ENCODE measurements at places on chromosomes 3 and 15.
A peak's percentile ranks its signal among the peaks of the same experiment; 100 is the strongest.

GRCh38 chr3:152021951-152022461 lies 148.6 kb downstream of the SUCNR1 start:
- no peak for DNase-seq

DNA sequence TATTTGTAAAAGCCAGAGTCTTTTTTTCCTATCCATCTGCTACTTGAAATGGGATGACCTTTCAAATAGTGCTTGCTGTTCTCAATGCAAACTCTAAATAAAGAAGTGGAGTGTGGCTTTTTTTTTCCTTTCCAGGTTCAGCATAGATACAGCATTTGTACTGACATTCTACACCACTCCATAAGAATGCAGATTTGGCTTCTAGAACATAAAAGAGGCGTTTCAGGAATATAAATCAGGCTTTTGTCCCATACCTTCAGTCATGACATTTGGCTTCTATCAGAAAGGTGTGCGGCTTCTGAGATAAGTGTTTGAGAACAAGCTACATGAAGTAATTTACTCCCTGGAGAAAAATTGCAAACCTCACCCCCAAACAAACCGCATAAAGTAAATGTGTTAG lies 553.1 kb downstream of the FHIT start:
- DNase-seq = no peak

DNA sequence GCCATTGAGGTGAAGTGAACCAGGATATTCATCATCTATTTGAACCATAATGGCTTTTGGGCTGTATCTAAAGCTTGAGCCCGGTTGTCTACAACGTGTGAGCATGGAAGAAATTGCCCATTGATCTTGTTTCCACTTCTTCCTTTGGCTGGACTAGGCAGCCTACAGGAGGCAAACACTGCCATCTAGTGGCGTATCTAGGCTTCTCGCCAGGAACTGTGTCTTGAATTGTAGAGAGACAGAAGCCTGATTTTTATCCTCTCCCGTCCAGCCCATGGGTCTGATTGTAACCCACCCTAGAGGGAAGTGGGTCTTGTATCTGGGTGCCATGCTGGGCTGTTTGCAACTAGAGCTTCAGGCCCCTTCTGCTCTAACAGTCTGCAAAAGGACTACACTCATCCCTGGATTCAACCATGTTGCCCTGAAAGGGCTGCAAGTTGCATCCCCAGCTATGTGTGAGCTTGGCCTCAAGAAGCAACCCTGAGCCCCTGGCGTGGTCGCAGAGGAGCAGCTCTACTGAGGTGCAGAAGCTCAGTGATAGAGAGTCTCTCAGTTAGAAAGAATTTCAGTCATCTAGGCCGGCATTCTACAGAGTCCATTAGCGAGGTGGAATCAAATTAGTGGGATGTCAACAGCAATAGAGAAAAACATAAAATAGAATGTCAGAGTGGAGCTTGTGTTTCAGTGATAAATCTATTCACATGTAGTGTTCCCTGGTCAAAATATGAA lies 170.2 kb upstream of the UMPS start:
- DNase-seq = peak; percentile 23

DNA sequence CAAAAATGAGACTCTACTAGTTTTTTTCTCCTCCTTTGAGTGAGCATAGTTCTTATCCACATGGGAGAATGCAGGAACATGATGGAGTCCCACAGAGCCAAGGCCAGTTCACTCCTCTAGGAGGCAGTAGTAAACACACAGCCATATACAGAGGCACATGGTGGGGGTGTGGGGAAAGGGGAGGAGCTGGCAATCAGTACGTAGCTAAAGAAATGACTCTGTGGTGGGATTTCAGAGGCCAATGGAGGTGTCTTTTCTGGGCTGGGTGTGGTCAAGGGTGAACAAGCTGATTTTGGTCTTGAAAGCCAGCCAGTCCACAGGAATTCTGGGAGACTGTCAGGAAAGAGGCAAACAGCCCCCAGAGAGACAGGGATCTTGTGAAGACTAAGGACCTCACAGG lies 6.6 kb upstream of the RAB11A start:
- DNase-seq = peak; percentile 32

DNA sequence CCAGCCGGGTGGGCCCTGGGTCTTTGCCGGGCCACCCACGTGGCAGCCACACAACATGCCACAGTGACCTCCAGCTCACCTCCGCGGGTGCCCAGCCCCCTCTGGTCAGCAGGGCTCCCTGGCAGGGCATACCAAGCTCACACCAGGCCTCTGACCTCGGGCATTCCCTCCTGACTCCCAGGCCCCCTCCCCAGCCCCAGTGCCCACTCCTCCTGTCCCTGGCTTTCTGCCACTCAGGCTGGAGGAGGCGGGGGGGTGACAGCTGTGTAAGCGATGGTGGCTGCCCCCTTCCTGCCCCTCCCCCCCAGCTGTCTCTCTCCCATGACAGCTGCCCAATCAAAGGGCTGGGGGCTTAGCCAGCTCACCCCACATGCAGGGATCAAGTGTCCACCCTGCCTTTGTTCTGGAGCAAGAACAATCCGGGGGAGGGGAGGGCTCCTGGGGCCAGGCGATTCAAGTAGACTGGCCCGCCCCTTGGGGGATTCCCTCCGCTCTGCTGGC lies 3.3 kb downstream of the PCBP4 start:
- DNase-seq = no peak

DNA sequence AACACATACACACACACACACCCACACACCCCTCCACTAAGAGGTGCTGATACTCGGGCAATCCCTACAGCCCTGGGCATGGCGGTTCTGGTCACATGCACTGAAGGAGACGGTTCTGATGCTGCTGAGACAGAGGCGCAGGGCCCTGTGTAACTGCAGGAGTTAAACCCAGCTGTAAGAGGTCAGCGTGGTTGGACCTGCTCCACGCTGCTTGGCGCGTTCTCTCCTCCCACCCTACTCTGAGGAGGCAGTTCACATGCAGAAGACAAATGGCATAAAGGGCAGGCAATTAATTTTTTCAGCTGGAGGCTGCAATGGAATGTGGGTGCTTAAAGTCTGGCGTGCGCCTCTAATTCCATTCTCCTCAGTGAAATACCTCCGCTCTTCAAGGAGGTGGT lies 35.2 kb downstream of the GRK7 start:
- no peak for DNase-seq

DNA sequence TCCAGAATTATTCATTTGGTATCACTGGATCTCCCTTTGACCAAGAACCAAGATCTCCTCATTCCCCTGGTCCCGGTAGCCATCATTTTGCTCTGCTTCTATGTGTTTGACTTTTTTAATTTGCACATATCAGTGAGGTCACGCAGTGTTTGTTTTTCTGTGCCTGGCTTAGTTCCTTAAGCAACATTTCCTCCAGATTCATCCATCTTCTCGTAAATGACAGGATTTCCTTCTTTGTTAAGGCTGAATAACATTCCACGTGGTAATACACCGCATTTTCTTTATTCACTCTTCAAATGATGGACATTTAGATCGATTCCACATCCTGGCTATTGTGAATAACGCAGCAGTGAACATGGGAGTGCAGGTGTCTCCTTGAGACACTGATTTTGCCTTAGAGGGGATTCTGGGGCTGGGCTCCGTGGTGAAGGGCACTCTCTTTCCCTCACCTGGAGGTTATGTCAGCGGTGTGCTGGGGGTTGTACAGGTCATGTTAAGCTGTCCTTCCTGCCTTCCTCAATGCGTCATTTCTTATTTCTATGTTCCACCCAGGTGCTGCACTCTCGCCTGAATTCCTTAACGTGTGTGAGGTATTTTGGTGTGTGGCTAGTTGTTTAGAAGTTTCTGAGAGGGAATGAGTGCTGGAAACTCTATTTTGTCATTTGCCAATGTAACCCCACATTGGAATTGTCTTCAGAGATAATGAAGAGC lies 212.2 kb downstream of the LPP start:
- no peak for DNase-seq

DNA sequence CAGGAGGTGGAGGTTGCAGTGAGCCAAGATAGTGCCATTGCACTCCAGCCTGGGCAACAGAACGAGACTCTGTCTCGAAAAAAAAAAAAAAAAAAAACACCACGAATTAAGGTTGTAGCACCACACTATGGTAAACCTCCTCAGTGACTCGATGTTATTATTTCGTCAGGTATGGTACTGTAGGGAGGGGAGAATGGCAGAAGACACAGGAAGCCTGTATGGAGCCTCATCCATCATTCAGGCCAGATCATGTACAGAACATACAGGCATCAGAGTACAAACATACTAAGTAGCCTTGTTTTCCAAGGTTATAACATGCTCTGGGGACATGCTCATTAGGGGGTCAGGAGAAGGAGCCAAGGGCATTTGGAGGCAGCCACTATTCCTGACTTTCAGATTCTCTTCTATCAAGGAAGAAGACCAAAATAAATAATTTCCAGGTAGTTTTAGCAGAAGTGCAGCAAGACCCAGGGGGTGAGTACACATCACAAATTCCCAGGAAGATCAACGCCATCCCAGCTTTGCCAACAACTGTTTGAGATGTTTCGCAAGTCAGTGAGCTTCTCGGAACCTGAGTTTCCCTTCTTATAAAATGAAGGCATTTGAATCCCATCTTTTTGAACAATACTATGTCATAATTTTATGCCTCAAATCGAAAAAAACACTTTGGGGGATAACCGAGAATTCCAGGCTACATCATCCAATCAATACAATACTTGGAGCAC lies 79.8 kb downstream of the FOXP1 start:
- DNase-seq = no peak

GRCh38 chr3:65596571-65597225 lies 442.0 kb downstream of the MAGI1 start:
- DNase-seq = no peak

DNA sequence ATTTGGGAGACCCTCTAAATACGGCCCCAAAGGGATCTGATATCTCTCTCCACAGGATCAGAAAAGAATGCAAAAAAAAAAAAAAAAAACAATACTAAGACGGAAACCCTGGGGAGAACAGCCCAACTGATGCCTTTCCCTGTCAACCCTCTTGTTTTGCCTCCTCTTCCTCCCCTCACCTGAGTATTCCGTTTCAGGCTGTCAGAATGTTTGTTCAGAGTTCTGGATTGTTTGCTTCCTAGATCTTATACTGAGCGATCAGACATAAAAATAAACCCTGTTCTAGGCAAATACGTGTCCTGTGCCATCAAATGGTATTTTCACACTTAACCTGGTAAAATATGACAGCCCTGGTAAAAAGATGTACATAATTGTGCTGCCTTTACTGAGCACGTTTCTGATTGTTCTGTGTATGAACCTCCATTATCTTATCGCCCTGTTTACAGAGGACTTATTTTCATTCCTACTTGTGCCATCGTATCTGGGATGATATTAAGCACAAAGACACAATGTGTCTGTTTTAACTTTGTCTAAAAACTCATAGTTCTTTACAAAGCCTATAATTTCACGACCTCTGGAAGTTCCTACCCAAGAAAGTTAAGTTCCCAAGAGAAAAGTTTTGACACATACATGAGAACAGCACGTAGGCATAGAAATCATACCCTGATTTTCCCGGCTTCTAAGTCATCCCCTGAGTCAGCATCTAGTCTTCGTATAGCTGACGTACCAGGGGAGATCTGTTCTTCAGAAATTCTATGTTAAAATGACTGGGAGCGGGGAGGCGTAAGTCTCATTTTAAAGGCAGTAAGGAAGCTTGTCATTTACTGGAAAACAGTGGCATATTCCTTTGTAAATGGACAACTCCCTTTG lies 856 bp downstream of the ZBTB38 start:
- no peak for DNase-seq

GRCh38 chr15:61382927-61383326 lies 153.8 kb upstream of the RORA start:
- no peak for DNase-seq

DNA sequence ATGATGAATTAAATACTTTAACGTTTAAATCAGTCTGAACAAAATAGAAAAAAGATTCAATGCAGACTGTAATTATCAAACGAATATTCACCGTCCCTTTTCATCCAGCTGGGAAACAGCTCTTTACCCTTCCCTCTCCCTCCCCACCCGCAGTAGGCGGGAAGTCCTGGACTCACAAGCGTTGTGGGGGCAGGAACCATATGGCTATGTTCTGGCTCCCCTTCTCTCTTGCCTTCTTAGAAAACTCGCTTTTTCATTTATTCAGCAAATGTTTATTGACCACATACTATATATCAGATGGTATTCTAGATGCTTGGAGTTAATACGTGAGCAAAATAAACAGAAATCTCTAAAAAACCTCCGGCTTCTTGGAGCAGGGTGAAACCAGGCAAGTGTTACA lies 715 bp upstream of the SCAPER start:
- DNase-seq = no peak

- no peak for DNase-seq
Measured at GRCh38 chr15:72135719-72136118, 17.5 kb downstream of the SENP8 start.

DNA sequence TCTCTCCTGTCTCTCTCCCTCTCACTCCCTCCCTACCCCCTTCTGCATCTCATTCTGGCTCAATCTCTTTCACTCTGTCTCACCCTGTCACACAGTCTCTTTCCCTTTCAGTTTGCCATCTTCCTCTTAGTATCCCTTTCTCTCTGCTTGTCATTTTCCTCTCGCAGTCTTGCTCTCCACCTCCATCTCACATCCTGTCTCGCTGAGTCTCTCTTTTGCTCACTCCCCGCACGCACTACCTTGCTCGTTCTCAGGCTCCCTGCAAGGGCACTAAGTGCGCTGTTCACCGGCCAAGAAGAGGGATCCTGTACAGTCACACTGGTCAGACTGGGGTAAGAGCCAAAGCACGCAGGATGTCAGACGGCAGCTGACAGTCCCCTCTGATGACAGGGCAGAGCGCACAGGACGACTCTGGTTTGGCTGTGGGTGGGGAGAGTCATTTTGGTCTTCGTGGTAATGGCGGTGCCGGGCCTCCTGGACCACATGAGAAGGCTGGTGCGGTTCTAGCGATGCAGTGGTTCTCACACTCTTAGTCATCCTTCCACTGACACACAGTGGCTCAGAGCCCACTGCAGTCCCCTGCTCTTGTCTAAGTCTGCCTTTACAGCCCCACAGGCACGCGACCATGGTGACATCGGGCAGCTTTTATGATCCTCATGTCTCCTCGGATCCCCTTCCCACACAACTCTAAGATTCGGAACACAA lies 356.8 kb downstream of the FOXP1 start:
- DNase-seq = peak; percentile 79

DNA sequence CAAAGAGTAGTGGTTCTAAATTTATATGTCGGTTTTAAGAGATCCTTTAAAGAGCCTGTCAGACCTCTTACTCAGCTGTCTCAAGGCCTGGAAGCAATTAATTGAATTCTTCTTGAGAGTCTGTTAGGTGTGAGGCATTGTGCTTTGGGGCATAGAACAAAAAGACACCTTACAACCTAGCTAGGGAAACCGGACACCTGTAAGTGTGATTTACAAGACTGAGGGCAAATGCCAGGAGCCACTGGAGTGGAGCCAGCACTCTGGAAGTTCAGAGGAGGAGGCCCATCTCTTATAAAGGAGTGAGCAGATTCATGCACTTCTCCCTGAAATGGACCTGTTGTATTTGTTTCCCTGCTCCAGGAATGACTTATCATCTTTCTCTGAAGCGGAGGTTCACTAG lies 97.7 kb upstream of the NUDT16 start:
- no peak for DNase-seq

GRCh38 chr3:132628157-132628556 lies 31.1 kb downstream of the ACKR4 start:
- no peak for DNase-seq

DNA sequence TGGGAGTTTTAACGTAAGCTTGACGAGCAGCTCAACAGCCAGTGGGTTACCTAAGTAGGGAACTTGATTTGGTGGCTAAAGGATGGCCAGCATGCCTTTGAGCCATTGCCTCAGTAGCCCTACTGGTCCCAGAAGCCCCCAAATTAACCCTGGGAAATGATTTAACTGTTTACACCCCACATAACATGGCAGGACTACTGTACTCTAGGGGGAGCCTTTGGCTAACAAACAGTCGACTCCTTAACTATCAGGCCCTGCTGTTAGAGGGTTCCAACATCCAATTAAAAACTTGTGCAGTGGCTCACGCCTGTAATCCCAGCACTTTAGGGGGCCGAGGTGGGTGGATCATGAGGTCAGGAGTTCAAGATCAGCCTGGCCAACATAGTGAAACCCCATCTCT lies 9.4 kb upstream of the SMCO1 start:
- no peak for DNase-seq
